ENCODE measurements at places on chromosomes 16 and 17. TPM values are rescaled to one million over a fixed set of nuclear protein-coding genes. Genes with fewer than 3 reads are reported as not detected.

DNA sequence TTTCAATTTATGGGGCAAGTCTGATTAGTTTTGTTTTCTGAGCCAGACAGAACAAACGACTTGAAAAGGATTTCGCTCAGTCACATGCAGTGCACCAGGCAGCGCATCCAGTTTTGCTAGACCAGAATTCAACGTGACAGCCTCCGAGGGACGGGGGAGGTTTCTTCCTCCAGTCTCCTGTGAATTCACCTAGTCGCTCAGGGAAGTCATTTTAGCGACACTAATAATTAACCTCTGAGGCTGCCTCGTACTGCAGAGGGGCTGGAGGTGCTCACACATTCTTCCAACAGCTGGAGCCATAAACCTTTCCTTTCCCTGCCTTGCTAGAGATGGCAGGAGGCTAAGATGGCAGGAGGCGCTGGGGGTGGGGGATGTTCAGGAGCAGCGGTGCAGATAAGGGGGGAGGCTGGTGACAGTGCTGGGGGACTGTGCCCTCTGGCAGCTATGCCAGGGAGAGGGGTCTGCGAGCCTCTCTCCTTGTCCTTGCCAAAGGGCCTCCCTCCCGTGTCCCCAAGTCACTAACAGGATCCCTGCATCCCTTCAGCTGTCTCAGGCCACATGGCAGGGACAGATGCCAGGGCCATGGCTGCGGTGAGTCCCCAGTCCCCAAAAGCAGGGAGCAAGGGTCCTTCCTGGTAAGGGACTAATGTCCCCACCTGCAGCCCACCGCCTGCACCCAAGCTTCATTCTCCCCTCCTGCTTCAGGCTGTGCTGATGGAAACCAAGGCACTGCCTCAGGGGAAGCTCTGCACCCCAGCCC lies 24.0 kb downstream of the MXRA7 start:
- DNase-seq = no peak

The DPH1 gene
- total RNA-seq = 27.8 TPM

The SLC5A11 gene
- 0.78 TPM for total RNA-seq

The KRTAP2-3 gene
- not detected for total RNA-seq

The SLC5A10 gene
- total RNA-seq = not detected

Measured in activated CD8-positive, alpha-beta T cell treated with anti-CD3 and anti-CD28 coated beads for 36 hours (primary cell).